ENCODE measurements at places on chromosomes 4 and X. TPM values are rescaled to one million over a fixed set of nuclear protein-coding genes. Genes with fewer than 3 reads are reported as not detected.

Gene ZIC3
- total RNA-seq, result not detected

Gene GRSF1
- total RNA-seq, result 35.1 TPM

Gene PPEF2
- not detected for total RNA-seq

Gene FGD1
- 8.1 TPM for total RNA-seq

Gene PNMA6F
- total RNA-seq, result not detected

Gene PRAF2
- 24.1 TPM for total RNA-seq

GRCh38 chr4:65399084-65399483, 271.2 kb downstream of the EPHA5 start:
- no peak overlapping the region for H3K27ac ChIP-seq
- no peaks in the 10 kb centered on the region for H3K27me3 ChIP-seq
- H3K36me3 ChIP-seq, result no peaks in the 10 kb centered on the region
- H3K4me3 ChIP-seq, result no peak overlapping the region
- H3K4me1 ChIP-seq, result no peaks in the 10 kb centered on the region
- no peak for DNase-seq

DNA sequence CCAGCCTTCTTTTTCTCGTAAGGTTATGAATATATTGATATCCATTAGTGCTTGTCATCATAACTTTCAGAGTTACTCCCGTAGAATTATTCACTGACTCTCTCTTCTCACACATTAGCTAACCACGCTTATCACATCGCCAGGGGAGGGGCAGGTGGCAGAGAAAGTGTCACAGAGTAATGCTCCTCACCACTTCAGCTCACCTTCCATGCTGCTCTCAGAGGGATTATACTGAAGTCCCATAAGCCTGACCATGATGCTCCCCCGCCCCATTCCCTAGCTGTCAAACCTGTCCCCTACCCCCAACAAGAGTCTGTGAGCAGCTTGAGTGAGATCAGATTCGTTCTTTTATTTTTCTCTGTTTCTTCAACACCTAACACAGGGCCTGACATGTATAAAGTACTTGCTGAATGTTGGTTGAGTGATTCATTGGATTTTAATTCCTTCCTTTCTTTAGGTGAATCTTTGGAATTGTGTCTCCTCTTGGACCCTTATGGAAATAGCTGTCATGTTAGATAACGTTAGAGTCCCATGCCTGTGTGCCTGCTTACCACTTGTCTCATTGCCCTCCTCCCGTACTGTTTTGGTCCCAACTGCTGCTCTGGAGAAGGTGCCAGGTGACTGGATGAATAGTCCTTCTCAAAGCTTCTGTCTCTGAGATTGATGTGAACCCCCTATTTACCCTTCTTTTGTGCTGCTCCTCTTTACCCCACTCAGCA, 55.1 kb downstream of the RS1 start:
- H3K36me3 ChIP-seq, result no peaks in the 10 kb centered on the region
- H3K27me3 ChIP-seq, result no peaks in the 10 kb centered on the region
- H3K27ac ChIP-seq, result no peak overlapping the region
- DNase-seq, result no peak
- H3K4me1 ChIP-seq, result no peaks in the 10 kb centered on the region

DNA sequence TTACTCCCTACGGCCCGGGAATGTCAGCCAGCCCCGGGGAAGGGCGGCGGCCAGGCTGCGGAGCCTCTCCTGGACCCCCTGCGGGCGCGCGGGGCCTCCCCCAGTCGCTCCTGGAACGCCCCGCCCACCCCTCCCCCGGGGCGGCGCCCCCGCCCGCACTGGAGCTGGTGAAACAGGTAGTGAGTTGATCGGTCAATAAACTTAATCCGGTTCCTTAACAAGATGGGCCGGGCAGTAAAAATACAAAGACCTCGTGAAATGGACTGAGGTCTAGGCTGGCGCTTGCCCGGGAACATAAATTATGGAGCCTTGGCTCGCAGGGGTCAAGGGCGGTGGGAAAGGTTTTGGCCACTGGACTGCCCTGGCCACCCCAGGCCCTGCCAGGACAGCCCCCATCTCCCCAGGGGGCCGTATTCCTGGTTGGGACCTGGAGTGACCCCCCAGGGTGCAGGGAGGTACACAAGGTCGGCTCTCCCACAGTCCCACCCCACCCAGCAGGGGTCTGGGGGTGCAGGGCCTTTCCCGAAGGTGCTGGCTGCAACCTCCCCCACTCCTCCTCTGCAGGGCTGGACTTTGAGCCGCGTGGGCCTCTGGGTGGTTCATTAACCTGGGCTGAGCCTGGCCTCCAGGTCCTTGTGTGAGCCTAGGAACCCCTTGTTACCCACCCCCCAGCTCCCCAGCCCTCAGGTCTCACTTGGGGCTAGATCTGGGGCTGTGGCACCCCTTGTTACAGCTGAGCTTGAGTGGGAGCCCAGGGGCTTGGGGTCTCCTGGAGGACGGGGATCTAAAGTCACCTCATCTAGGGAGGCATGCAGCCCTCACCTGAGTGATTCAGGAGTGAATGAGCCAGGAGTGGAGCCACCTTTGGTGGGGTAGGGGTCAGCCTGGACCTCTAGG, 2.5 kb downstream of the FGFR3 start:
- no peaks in the 10 kb centered on the region for H3K36me3 ChIP-seq
- H3K27ac ChIP-seq, result no peak overlapping the region
- DNase-seq, result no peak
- H3K4me3 ChIP-seq, result peak overlapping the region; percentile 47
- peaks cover 24% of the 10 kb centered on the region for H3K4me1 ChIP-seq

GRCh38 chr4:100977274-100977673, 370.1 kb downstream of the PPP3CA start:
- no peaks in the 10 kb centered on the region for H3K36me3 ChIP-seq
- H3K4me1 ChIP-seq, result peaks cover 15% of the 10 kb centered on the region
- H3K27me3 ChIP-seq, result no peaks in the 10 kb centered on the region
- no peak for DNase-seq
- H3K4me3 ChIP-seq, result no peak overlapping the region

- H3K36me3 ChIP-seq, result no peaks in the 10 kb centered on the region
- H3K4me1 ChIP-seq, result peaks cover 25% of the 10 kb centered on the region
- peak overlapping the region; percentile 75 for H3K27ac ChIP-seq
- H3K4me3 ChIP-seq, result peak overlapping the region; percentile 70
Observed at GRCh38 chr4:52051615-52052474, 741 bp downstream of the SPATA18 start.

- H3K27me3 ChIP-seq, result no peaks in the 10 kb centered on the region
- H3K4me3 ChIP-seq, result no peak overlapping the region
- H3K27ac ChIP-seq, result no peak overlapping the region
Observed at GRCh38 chr4:24809376-24809775, 14.0 kb downstream of the SOD3 start.

- H3K4me1 ChIP-seq, result no peaks in the 10 kb centered on the region
- DNase-seq, result no peak
- no peaks in the 10 kb centered on the region for H3K27me3 ChIP-seq
- H3K27ac ChIP-seq, result no peak overlapping the region
- H3K36me3 ChIP-seq, result no peaks in the 10 kb centered on the region
Observed at GRCh38 chrX:51257490-51257889, 75.1 kb upstream of the NUDT10 start.

- DNase-seq, result no peak
- H3K4me1 ChIP-seq, result no peaks in the 10 kb centered on the region
- H3K27me3 ChIP-seq, result no peaks in the 10 kb centered on the region
Observed at GRCh38 chrX:134688031-134688823, 30.0 kb upstream of the PLAC1 start.

DNA sequence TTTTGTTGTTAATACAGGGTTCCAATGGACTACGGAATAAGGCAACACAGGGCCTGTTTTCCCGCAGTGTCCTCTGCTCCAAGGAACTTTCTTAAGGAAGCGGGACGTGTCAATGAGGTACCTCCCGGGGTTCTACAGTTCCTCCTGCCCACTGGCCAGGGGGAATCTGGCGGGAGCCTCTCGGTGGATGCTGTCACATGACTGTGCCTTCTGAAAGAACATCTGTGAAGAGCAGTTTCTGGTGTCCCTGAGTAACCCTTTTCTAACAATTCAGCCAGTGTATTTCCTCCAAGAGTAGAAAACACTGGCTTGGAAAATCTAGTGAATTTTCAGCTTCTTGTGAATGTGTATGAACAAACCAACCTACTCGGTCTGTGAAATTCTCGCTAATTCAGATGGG, 32.7 kb downstream of the MFAP3L start:
- no peaks in the 10 kb centered on the region for H3K36me3 ChIP-seq
- no peaks in the 10 kb centered on the region for H3K4me1 ChIP-seq
- no peaks in the 10 kb centered on the region for H3K27me3 ChIP-seq
- H3K27ac ChIP-seq, result no peak overlapping the region
- no peak for DNase-seq

DNA sequence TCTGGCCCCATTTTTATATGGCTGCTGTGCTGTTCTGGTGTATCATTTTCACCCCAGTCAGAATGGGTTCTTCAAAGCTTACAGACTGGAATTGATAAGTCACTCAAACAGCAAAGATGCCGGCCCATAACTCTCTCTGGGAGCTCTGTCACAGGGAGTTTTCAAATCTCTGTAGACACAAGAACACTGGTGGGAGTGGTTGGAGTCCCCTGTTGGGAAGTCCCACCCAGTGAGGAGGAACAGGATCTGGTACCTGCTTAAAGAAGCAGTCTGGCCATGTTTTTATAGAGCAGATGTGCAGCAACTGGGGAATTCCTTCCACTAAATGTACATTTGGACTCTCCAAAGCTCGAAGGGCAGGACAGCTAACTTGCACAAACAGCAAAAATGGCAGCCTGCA, 69.3 kb upstream of the UGT2B7 start:
- no peaks in the 10 kb centered on the region for H3K36me3 ChIP-seq
- no peaks in the 10 kb centered on the region for H3K4me1 ChIP-seq
- no peaks in the 10 kb centered on the region for H3K27me3 ChIP-seq
- H3K27ac ChIP-seq, result no peak overlapping the region
- H3K4me3 ChIP-seq, result no peak overlapping the region
- no peak for DNase-seq

- no peak overlapping the region for H3K4me3 ChIP-seq
- H3K36me3 ChIP-seq, result no peaks in the 10 kb centered on the region
- DNase-seq, result no peak
- H3K27me3 ChIP-seq, result no peaks in the 10 kb centered on the region
Observed at GRCh38 chr4:67765401-67765800, 11.2 kb upstream of the GNRHR start.

- no peak overlapping the region for H3K27ac ChIP-seq
- no peaks in the 10 kb centered on the region for H3K36me3 ChIP-seq
- peak; percentile 62 for DNase-seq
- no peaks in the 10 kb centered on the region for H3K27me3 ChIP-seq
Observed at GRCh38 chr4:544386-545105, 31.5 kb downstream of the TMEM271 start.

GRCh38 chrX:150567645-150568319, 639 bp upstream of the MTM1 start:
- no peak for DNase-seq
- no peak overlapping the region for H3K27ac ChIP-seq
- H3K4me3 ChIP-seq, result no peak overlapping the region
- no peaks in the 10 kb centered on the region for H3K27me3 ChIP-seq
- H3K36me3 ChIP-seq, result no peaks in the 10 kb centered on the region

GRCh38 chrX:41064018-41064417, 21.2 kb upstream of the USP9X start:
- no peaks in the 10 kb centered on the region for H3K4me1 ChIP-seq
- no peak overlapping the region for H3K27ac ChIP-seq
- DNase-seq, result no peak

DNA sequence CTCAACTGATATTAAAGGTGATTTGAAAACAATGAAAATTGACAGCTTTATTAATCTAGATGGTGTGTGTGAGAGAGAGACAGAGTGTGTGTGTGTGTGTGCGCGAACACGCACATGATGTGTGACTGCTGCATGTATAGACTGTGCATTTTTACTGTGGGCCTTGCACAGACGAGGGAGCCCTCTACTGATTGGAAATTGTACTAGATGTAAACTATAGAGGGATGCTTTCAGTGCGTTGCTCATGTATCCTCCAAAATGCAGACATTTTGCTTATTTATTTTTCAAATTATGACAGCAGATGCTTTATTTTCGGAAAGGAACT, 168.4 kb upstream of the GK2 start:
- DNase-seq, result no peak
- no peaks in the 10 kb centered on the region for H3K27me3 ChIP-seq
- no peak overlapping the region for H3K4me3 ChIP-seq
- peaks cover 9% of the 10 kb centered on the region for H3K4me1 ChIP-seq

DNA sequence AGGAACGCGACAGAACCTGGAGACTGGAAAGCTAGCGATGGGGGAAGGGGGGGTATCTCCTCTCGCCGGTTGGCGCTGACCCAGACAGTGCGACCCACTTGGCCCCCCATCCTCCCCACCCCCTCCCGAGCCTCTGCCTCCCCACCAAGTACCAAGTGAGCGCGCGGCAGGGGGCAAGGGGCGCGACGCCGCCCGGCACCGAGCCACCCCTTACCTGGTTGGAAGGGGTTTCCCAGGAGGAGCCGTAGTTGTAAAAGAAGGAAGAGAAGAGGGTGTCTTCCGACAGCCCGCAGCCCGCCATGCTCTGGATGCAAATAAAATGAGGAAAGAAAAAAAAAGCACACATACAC, 112.2 kb downstream of the DHX15 start:
- H3K4me3 ChIP-seq, result peak overlapping the region; percentile 48
- H3K27me3 ChIP-seq, result no peaks in the 10 kb centered on the region
- DNase-seq, result no peak
- no peaks in the 10 kb centered on the region for H3K36me3 ChIP-seq
- peaks cover 19% of the 10 kb centered on the region for H3K4me1 ChIP-seq

GRCh38 chrX:68841251-68842049, 12.6 kb downstream of the EFNB1 start:
- no peaks in the 10 kb centered on the region for H3K27me3 ChIP-seq
- H3K27ac ChIP-seq, result no peak overlapping the region
- H3K36me3 ChIP-seq, result no peaks in the 10 kb centered on the region
- no peak overlapping the region for H3K4me3 ChIP-seq

- no peak overlapping the region for H3K4me3 ChIP-seq
- H3K4me1 ChIP-seq, result no peaks in the 10 kb centered on the region
- no peak for DNase-seq
- H3K27me3 ChIP-seq, result no peaks in the 10 kb centered on the region
Observed at GRCh38 chr4:111540671-111541070, 604.6 kb upstream of the FAM241A start.

DNA sequence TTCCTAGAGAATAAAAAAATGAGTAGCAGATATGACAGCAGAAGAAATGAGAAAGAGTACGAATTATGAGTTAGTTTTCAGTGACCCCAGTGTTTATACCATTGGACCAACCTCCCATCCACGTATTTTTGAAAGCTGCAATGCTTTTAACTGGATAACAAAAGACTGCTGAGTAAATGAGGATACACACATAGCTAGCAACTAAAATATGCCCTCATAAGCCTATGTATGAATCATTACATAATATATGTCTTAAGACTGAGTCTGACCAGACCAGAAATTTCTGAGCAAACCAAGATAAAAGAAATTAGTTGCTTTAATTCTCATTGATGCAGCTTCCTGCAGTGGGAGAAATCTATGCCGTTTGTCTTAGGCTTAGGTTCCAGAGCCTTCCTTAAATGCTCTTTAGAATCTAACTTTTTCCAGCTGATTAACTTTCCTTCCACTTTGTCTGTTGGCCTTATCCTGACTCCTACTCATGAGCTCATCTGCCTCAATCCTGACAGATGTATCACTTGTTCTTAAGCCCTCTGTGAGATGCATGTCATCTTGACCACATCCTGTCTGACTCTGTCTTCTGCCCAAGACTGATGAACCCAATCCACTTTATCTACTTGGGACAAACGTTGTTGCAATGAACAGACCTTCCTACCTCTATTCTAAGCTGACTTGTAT, 301.4 kb upstream of the AADAT start:
- no peak overlapping the region for H3K27ac ChIP-seq
- H3K27me3 ChIP-seq, result no peaks in the 10 kb centered on the region
- no peak overlapping the region for H3K4me3 ChIP-seq
- no peaks in the 10 kb centered on the region for H3K4me1 ChIP-seq
- no peaks in the 10 kb centered on the region for H3K36me3 ChIP-seq

All from vagina (tissue), 2 donors.